CD4-positive, alpha-beta T cell treated with Interleukin-1 beta for 1 hour (primary cell): ENCODE measurements at places on chromosomes 6 and 20.

GRCh38 chr6:100899202-100899601 is 18.1 kb upstream of the ASCC3 start:
- DNase-seq: no peak

GRCh38 chr20:47927944-47928343 is 142.7 kb upstream of the SULF2 start:
- no peak for DNase-seq

DNA sequence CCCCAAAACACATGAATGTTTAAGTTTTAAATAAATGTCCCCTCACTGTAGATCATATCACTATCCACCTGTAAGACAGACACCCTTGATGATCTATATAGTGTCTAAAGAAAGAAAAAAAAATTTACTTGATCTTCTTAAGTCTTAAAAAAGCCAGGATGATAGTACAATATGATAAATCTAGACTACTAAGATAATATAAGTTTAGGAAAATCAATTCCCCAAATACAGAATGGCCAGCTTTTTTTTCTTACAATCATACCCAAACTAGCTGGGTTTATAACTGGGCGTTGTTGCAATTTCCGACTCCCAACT is 14.4 kb downstream of the ZNF217 start:
- DNase-seq: no peak

- no peak for DNase-seq
These were observed 33.7 kb downstream of the PKIG start for GRCh38 chr20:44615876-44616603.
